ENCODE measurements at places on chromosomes 5 and 9.

DNA sequence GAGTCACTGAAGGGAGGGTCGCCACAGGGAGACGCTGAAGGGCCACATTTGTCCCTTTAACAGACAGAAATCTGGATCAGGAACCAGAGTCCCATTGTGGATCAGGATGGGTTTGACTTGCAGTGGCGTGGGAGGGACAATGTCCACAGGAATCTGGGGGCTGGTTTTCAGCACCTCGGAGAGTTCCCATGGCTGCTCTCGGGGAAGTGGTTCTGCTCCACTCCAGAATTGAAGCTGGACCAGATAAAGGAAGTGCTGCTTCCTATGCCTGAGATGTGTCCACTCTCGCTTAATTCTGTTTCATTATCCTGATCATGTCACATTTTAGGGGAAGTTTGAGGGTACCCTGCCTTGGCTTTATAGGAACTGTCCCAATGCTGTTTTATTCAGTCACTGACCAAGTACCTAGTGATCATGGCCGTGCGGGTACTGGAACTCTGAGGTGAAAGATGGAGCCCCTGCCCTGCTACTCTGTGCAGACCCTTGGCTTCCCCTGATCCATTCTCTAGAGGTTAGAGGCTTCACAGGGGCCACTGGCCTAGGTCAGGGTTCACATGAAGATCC lies 28.7 kb downstream of the ENHO start:
- peak; percentile 31 for DNase-seq

DNA sequence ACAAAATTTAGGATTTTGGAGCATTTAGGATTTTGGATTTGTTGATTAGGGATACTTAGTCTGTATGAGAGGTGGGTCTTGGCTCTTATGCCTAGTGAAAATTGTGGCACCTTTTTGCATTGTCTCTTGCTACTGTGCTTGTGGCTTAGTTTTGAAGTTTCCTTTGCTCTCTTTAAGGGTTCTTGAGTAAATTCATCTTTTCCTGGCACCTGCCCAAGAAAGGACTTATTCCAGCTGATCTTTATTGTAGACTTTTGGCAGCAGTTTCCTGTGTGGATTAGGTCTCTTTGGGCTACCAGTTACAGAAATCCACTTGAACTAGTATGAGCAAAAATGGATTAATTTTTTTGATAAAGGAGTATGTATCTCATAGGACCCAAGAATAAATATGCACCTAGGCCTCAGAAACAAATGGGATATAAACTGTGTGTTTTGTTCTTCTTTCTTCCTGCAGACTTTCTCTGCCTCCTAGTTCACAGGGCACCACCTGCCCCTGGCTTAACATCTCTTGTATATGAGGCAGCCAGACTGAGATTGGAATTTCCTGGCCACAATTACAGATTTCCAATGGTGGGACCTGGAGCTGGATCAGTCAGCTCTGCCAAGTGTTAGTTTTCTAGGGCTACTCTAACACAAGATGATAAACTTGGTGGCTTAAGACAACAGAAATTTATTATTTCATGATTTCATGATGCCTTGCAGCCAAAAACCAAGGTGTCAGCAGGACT lies 44.6 kb downstream of the FOCAD start:
- DNase-seq, result no peak

GRCh38 chr5:124651663-124652513 lies 94.6 kb downstream of the ZNF608 start:
- peak; percentile 81 for DNase-seq

GRCh38 chr9:113125386-113126035 lies 25.3 kb upstream of the SLC31A2 start:
- no peak for DNase-seq

DNA sequence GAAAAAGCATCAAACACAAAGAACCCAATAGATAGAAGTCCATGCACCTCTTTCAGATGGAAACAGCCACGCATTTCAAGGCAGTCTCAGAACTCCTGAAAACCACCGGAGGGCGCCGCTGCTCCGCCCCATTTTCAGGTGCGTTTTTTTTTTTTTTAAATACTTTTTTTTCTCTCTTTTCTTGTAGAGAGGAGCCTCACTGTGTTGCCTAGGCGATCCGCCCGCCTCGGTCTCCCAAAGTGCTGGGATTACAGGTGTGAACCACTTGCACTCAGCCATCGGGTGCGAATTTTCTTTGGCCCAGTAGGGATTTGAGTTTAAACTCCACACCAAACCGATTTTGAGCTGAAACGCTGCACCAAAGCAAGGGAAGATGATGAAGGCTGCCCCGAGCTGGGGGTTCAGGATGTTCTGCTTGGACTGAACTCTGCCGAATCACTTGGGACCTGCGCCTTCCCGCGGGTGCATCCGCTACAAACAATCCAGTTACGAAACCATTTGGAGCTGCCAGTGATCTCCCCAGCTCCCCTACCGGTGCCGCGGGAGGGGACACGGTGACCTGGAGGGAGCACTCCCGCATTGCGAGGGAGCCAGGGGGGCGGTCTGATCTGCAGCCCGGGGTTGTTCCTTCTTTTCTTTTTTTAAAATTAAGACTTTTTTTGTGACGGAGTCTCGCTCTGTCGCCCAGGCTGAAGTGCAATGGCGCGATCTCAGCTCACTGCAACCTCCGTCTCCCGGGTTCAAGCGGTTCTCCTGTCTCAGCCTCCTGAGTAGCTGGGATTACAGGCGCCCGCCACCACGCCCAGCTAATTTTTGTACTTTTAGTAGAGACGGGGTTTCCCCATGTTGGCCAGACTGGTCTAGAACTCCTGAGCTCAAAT lies 1.4 kb downstream of the PTGR1 start:
- peak; percentile 61 for DNase-seq

GRCh38 chr5:153742060-153742459 lies 251.6 kb downstream of the GRIA1 start:
- no peak for DNase-seq

DNA sequence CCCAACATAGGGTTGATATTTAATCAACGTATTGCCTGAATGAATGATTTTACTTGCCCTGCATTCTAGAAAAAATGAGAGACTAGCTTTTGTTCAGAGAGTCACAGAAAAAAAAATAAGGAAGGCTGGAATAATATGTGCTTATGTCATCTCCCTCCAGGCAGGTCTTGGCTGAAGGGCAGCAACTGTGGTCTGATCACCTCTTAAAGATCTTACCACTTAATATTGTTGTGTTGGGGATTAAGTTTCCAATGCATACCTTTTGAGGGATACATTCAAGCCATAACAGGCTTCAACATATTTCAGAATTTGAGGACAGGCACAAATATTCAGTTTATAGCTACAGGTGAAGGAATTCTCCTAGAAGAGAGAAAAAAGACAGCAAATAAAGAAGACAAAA lies 157.3 kb upstream of the S1PR3 start:
- DNase-seq, result no peak

DNA sequence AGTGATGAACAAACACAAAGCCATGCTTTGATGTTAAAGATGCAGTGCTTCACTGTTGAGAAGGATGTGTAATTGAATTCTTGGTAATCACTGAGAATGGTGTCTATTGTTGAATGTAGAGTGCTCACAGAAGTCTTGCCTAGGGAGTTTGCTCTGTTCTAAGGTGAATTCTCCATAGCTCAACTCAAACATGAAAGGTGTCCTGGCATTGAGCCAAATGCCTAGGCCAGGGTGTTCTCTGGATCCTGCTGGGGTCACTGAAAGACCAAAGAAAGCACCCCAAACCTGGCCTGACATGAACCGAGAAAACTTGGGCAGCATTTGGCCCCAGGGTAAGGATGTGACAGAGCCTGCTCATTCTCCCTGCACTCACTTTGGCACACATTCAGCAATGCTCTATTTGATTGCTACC lies 217.3 kb downstream of the ARL15 start:
- DNase-seq, result no peak

GRCh38 chr5:7131680-7132079 lies 264.3 kb upstream of the ADCY2 start:
- DNase-seq, result no peak

All from right lung (tissue), 10 donors.